ENCODE measurements at places on chromosomes 7 and 10. TPM values are rescaled to one million over a fixed set of nuclear protein-coding genes. Genes with fewer than 3 reads are reported as not detected.

RPS24 gene
- polyA plus RNA-seq = 801 TPM

GNG11 gene
- 1.0 TPM for polyA plus RNA-seq

CTAGE4 gene
- polyA plus RNA-seq = not detected

TLX1 gene
- not detected for polyA plus RNA-seq

TWNK gene
- polyA plus RNA-seq = 0.90 TPM

CYP3A4 gene
- not detected for polyA plus RNA-seq

DLG5 gene
- not detected for polyA plus RNA-seq

SYT15B gene
- not detected for polyA plus RNA-seq

KCNIP2 gene
- polyA plus RNA-seq = not detected

AQP1 gene
- not detected for polyA plus RNA-seq

PRR15 gene
- polyA plus RNA-seq = not detected

ARPC1A gene
- 72.5 TPM for polyA plus RNA-seq

Measured in CD14-positive monocyte (primary cell).